ENCODE measurements at places on chromosomes 1 and 21.

DNA sequence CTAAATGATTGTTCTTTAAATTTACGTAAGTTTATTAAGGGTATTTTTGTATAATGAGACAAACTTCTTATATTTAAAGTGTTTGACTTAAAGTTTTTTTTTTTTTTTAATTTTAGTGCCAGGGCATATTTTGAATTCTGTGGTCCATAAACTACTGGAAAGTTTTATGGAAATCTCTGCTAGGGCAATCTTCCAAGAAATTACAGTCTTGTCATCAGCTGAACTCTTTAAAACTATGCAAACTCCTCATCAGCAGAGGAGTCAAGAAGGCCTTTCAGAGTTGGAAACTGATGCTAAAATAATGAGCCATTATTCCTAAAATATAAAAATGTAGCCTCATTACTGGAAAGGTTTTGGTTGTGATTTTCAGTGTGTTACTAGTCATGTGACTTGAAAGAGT lies 1201.9 kb downstream of the BRINP3 start:
- no peak for DNase-seq

DNA sequence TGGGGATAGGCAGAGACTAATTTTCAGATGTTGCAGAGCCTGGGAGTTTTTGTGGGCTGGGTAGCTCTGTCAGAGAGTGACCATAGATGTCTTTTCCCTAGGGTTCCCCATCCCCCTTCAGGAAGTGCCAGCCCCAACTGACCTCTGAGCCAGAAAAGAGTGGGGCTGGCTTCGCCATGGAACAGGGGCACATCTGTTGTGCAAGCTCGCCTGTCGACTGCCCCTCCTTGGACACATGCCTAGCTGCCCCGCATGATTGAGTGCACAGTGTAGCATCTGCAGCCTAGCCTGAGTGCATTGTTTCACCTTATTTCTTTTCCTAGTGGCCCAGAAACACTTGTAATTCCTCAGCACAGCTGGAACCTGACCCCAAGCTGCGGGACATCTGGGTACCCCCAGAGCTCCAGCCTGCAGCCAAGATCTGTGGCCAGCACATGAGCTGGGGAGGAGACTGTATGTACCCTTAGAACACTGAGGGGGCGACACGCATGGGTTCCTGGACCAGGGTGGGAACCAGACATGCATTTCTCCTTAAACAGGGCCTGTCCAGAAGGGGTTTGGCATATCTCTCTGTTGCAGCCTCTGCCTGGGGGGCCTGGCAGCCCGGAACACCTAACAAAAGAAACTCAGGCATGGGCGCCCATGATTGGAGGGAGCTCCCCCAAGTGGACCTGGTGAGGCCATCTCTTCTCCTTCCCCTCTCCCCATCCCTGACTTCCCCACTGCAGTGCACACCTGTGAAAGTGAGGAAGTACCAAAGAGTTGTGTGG lies 55.2 kb downstream of the SYT14 start:
- no peak for DNase-seq

GRCh38 chr1:230137337-230137815 lies 70.3 kb downstream of the GALNT2 start:
- DNase-seq, result no peak

DNA sequence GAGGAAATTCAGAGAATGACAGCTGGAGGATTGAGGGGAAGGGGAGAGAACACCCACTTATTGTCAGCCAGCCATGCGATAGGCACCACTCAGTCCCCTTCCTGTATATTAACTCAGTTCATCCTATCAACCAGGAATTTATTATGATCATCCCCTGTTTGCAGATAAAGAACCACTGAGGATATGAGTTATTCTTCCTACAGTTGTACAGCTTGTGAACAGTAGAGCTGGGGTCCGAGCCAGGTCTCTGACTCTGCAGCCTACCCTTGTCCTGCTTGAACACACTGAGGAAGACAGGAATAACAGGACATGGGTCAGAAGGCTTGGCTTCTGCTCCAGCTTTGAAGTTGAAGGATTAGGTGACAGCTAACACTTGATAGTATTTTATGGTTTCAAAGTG lies 42.0 kb upstream of the SCMH1 start:
- DNase-seq, result no peak

DNA sequence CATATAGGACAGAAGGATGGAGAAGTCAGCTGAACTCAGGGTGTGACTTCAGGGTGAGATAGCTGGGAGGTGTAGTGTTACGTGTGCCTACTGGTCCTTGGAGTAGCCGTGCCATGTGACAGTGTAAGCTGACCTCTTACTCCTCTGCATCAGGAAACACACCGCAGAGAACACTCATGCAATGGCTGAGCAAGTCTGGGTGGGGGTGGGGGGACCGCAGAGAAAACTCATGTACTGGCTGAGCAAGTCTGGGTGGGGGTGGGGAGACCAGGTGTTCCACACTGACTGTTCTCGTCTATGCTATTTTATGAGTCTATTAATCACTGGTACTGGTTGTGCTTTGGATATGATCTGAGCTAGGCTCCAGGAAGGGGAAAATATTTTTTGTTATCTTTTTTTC lies 233.1 kb downstream of the PAPPA2 start:
- no peak for DNase-seq

GRCh38 chr1:22739648-22740385 lies 29.2 kb downstream of the EPHB2 start:
- DNase-seq, result peak; percentile 69

- DNase-seq, result no peak
Measured at GRCh38 chr1:91120421-91120820, 98.6 kb upstream of the ZNF644 start.

DNA sequence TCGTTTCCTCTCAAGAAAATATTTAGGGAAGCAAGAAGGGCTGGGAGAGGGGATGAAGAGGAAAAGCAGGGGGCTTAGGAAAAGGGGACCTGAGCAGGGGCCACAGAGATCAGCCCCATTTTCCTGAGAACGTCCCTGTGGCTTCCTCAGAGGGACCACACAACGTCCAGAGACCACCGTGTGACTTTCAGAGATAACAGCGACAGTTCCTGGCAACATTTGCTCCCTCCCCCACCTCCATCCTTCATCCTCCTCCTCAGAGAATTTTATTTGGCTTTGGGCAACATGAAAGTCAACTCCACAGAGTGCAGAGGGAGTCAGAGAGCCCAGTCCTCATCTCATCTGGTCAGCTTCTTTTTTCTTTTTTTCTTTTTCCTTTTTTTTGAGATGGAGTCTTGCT lies 50.9 kb downstream of the RUNX1 start:
- no peak for DNase-seq
